D341Med (cell line): ENCODE measurements at places on chromosomes 3 and 15.
A peak's percentile ranks its signal among the peaks of the same experiment; 100 is the strongest.

- no peak for DNase-seq
These were observed 379.7 kb upstream of the TGFBR2 start for GRCh38 chr3:30226601-30227151.

- DNase-seq = no peak
These were observed 28.9 kb upstream of the KLHL6 start for GRCh38 chr3:183584246-183584913.

DNA sequence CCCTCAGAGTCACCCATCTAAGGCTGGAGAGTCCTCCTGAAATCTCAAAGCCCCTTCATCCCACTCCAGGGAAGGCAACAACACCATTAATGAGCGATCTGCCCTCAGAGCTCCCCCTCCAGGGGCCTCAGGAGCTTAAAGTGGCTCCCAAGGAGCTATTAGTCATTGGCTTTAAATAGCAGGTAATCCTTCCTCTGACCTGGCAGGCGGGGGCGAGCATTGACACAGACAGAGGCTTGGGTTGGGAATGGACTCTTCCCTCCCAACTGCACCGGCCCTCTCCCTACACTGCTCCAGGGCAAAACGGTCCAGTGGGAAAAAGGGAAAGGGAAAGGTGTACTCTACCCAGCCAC lies 1.4 kb downstream of the MFGE8 start:
- peak; percentile 43 for DNase-seq

GRCh38 chr3:126159476-126159875 lies 20.9 kb downstream of the ALDH1L1 start:
- DNase-seq = no peak
